ENCODE measurements at places on chromosomes 6 and 20.

GRCh38 chr20:57167971-57168701 lies 98.3 kb downstream of the BMP7 start:
- no peak for DNase-seq

- no peak for DNase-seq
Observed at GRCh38 chr6:5132731-5133130, 47.6 kb downstream of the PPP1R3G start.

DNA sequence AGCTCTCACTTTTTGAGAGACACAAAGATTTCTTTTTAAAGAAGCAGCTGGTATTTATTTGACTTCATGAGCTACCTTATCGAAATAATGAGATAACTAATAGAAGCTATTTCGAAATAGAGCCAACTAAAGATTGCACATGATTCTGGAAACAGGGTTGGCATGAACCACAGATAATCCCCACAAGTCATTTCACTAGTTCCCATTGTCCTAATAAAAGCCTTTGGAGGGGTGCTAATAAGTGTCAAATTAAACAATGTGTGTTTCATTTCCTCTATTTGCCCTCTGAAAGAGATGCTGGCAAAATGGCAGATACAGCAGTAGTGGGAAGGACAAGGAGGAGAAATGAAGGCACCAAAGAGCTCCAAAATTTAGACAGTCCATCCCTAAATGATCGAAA lies 78.6 kb upstream of the RIPOR2 start:
- no peak for DNase-seq

DNA sequence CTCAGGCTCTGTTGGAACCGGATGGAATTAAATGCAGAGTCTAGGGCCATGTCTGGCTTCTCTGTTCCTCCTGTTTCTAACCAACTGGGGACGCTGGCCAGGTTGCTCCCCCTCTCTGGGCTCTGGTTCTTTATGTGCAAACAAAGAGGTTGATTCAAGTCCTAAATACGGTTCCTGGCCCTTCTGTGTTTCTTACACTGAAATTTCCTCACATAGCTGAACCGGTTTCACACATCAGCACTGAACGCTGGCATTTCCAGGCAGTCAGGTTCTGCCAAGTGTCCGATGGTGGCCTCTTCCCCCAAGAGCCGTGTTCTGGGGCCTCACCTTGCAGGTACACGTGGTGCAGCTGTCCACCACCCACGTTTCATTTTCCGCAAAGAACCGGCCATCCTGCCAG lies 13.5 kb downstream of the THBS2 start:
- DNase-seq = no peak

DNA sequence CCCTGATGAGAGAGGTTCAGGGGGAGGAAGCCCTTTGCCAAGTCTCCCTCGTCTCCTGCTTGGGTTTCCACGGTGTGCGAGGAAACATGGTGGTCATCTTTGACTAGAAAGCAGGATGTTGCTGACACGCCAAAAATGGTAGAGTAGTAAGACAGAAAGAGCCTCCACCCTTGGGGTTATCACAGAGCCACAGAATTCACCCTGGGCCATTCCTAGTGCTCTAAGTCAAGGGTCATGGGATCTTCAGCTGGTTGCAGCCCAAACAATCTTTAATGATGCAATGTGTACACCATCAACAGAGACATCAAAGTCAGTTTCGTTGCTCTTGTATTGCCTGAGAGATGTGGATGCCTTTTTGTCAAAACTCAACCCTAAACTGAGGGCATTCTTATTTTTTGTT lies 201.9 kb downstream of the LY86 start:
- DNase-seq = no peak
